Osteocyte (in vitro differentiated cells): ENCODE measurements at places on chromosomes 1 and 21. TPM values are rescaled to one million over a fixed set of nuclear protein-coding genes. Genes with fewer than 3 reads are reported as not detected.

DNA sequence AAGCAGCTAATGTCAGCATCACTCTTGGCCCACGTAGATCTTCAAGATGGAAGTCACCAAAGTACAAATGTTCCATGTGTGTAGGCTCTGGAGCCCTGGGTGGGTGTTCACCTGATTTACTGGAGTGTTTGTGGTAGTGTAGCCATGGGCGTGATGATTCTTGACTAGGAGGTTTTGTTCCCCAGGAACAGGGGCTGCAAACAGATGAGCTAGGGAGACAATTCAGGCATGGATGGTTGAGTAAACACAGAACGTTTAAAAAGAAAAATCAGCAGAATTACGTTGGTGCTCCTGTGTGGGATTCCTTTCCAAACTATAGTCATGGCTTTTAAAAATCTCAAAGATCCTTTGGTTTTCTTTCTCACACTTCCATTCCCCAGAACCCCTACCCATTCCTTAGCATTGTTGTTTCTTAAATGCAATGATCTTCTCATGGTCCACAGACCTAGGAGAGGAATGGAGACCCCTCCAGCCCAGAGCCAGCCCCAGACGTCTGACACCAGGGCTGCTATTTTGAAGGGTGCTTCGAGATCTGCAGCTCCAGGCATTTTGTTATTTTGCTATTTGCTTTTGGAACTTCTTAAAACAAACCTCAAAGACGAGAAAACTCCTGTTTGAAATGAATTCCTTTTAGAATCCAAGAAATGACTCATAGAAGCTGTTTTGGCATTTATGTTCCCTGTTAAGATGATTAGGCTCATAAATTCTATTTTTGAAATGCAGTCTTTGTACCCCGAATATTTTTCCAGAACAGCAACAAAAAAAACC, 115.1 kb downstream of the ETS2 start:
- no peak for DNase-seq

PM20D1 gene
- total RNA-seq: not detected in 2 replicates

UBASH3A gene
- not detected in 2 replicates for total RNA-seq

OR10Z1 gene
- not detected in 2 replicates for total RNA-seq

DNA sequence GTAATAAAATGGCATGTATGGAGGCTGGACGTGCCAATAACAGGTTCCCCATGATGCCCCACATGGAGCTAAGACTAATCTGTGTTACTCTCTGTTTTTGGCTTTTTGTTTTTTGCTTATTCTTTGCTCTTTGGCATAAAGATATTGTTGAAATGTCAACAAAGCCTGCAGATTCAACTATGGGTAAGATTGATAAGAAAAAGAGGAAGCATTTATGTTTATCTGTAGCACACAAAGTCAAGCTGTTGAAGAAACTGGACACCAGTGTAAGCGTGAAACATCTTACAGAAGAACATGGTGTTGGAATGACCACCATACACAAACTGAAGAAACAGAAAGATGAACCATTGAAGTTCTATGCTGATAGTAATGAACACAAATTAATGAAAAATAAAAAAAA, 402.7 kb downstream of the LTN1 start:
- no peak for DNase-seq

GRCh38 chr1:170707959-170708655, 44.2 kb downstream of the PRRX1 start:
- no peak for DNase-seq
